ENCODE measurements at places on chromosomes 7 and 10.

DNA sequence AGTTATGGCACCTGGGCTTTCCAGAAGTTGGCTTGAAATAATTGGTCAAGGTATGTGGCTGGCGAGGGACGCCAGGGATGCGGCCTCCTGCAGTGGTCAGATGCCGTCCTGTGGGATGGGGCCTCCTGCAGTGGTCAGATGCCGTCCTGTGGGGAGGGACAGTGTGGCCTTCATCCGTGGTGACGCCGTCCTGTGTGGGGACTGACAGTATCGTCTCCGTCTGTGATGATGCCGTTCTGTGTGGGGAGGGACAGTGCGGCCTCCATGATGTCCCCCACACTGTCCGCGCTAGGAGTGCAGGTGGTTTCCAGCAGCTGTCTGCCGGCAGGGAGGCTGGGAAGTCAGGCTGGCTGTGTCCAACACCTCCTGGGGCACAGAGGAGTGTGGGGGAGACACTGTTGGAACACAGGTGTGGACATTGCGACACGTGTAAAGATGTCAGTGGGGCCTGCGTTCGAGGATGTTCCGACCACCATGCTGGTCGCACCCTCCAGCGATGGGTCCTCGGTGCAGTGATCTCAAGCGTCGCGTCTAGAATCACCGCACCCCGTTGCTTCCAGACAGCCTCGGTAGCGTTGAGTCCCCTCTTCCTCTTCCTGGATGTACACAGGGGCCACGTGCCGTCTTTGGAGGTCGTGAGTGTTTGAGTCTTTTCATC is 52.6 kb downstream of the INPP5A start:
- DNase-seq = no peak

GRCh38 chr10:62653254-62653653 is 151.3 kb upstream of the ADO start:
- DNase-seq = no peak

- DNase-seq = no peak
Measured at GRCh38 chr7:111232249-111233084, 141.5 kb downstream of the LRRN3 start.

DNA sequence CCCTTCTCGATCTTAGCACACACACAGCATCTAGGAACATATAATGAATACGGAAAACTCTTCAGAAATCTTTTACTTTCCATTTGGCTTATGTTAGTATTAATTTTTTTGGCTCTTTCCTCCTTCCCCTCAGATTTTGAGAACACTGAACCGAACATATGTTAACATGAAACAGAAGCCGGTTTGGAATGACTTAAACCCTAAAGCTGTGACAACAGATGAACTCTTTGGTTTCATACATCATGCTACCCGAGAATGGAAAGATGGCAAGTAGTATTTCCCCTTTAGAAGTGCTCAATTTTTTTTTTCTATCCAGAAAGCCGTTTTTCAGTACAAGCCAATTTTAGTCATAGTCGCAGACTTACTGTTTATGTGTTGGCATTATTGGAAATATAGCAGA is 164.7 kb downstream of the DNAH11 start:
- DNase-seq = no peak

- DNase-seq = peak; percentile 20
Measured at GRCh38 chr10:31678575-31679516, 249.8 kb downstream of the ARHGAP12 start.

GRCh38 chr10:125231813-125232475 is 71.6 kb upstream of the CTBP2 start:
- no peak for DNase-seq

DNA sequence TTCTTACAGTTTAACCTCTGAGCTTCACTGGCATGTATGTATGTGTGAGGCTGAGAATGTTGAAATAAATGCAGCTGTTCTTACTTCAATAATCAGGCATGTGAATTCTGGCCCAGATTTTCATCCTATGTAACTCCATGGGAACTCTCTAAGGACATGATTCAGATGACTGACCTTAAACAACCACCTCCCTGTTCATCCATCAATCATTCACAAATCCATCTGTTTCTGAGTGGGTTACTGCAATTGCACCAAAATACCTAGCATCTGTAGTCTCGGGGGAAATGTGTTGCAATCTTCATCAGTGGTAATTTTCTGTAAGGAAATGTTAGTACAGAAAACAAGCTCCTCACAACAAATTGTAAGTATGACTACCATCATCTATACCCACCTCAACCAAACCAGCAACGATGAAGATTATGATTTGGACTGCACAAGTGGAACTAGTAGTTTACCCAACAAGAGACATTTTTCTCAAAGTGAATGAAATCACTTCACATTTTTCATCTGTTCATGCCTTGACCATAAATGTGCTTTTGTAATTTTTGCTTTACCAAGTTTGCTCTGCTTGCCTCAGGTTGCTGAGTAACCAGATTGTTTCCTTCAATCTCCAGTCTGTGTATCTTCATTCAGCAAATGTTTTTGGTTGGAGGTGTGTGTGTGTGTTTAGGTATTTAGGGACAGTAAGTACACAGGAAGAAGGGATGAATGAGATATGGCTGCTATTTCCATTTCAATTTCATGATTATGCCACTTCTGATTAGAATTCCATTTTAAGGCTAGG is 65.7 kb upstream of the FZD8 start:
- DNase-seq = no peak

- DNase-seq = no peak
Measured at GRCh38 chr7:45446195-45446944, 127.8 kb upstream of the ADCY1 start.

DNA sequence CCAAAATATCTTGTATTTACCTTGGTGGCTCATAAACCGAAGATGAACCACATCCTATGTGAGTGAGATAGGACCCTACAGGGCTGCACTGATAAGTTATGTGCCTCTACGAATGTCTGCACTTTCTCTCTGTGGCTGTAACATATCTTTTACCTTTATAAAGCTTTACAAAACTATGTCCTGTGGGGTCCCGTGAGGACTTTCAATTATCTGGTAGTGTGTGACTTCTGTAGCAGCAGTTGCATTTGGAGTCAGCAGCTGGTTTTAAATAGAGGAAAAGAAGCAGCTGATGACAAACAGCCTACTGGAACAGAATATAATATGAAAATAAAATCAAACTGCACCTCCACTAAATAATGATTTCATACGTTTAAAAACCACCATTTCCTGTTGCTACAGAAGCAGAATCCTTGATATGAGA is 222.4 kb upstream of the GNAI1 start:
- DNase-seq = no peak
